ENCODE measurements at places on chromosomes 5 and 9. TPM values are rescaled to one million over a fixed set of nuclear protein-coding genes. Genes with fewer than 3 reads are reported as not detected.

The CCDC192 gene
- not detected for total RNA-seq

- DNase-seq: no peak
Observed at GRCh38 chr5:122730037-122730436, 44.8 kb upstream of the SNX2 start.

The TNC gene
- total RNA-seq: 3.2 TPM

- no peak for DNase-seq
Observed at GRCh38 chr9:16126042-16126441, 573.2 kb downstream of the CCDC171 start.
